ENCODE measurements at places on chromosomes 4 and X.

DNA sequence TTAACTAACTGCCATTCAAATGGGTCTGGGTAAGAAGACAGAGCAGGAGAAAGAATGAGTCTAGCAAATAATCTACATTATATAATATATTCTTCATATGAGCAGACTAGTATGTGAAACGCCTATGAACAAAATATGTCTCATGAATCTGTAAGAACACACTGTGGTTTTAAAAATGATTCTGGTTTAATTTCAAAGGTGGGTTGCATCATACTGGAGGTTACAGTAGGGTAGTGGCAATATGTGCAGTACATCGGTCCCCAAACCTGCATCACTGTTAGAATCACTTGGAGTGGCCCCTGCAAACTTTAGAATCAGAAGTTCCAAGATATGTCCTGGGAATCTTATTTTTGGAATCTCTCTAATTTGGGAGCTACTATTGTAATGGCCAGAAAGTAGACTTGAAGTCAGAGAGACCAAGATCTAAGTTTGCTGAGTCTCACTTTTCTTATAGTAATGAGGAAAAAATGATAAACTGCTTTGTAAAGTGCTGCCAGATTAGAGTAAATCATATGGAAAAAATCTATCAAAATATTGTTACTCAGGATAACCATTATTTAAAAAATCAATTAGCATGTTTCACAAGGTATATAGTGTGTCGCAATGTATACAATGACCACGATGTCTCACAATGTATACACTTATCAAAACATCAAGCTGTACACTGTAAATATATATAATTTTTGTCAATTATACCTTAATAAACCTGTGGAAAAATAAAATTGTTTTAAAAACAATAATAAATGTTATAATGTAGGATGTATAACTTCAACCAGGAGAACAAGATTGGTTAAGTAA lies 37.9 kb upstream of the ARSJ start:
- DNase-seq, result no peak

GRCh38 chrX:40671126-40671525 lies 23.8 kb upstream of the CXorf38 start:
- no peak for DNase-seq

DNA sequence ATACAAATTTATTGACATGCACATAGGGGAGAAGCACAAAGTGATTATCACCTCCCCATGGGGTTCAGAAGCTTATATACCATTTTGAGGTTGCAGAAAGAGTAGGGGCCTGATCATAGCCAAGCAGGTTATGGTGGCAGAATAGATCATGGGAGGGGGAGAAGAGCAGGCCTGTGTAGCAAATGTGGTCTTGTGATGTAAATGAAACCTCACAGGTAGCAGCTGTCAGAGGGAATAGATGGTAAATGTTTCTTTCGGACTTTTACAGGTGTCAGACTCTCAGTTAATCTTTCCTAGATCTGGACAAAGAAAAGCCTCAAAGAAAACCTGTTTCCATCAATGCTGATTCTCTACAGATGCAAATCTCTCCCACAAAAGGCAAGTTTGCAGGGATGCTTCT lies 84.4 kb downstream of the CFAP299 start:
- DNase-seq, result no peak

GRCh38 chr4:46955601-46956000 lies 37.8 kb downstream of the GABRA4 start:
- no peak for DNase-seq

DNA sequence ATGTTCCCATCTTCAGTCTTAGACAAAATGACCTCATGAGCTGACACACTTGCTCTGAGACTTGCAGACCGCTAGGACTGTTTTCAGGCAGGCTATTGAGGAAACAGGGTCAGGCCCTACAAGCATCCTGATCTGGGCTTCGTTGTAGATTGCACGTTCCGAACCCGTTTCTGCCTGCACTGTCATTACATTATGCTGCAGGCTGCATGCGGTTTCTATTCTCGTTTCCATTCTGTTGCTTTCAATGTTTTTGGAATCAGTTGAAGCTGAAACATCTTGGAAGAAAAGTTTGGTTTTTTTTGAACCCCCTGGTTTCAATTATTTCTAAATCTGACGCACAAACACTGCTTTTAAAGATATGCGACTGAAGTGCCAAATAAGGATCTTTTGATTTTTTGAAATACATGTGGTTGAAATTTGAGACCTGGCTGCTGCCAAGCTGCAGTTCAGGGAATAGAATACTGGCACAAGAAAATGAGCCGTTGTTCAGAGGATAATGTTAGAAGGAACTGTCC lies 716.1 kb upstream of the INTU start:
- DNase-seq, result peak; percentile 56

DNA sequence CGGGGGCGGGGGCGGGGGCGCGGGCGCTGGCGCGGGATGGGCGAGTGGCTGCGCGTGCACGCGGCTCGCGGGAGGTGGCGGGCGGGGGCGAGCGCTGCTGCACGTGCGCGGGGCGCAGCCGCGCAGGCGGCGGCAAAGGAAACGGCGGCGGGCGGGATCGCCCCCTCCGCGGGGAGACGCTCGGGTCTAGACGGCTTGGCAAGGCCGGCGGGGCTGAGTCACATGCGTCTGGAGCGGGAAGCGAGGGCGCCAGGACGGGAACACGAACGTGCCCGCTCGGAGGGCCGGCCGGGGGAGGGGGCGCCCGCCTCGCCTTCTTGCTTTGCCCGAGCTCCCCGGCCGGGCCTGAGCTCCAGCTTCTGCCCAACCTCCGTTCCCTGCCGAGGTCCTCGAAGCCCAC lies 4.3 kb upstream of the HAUS7 start:
- DNase-seq, result peak; percentile 67

- DNase-seq, result no peak
Measured at GRCh38 chrX:2521927-2522386, 21.2 kb upstream of the DHRSX start.

DNA sequence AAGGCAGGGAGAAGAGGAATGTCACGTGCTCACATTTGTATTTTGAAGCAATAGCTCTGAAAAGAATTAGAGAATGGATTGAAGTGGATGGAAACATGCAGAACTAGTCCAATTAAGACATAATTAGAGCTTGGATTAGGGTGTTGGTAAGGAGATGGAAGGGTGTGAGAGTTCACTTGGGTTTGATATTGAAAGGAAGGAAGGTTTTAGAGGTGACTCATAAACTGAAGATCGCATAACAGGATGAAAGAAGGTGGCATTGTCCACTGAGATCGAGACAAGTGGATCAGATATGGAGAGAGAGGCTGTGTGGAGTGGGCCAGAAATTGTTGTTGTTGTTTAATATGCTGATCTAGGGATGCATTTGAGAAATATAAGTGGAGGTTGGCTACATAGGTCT lies 244.0 kb upstream of the SMIM31 start:
- DNase-seq, result no peak

- no peak for DNase-seq
Measured at GRCh38 chr4:180675359-180675650, 1567.9 kb upstream of the TENM3 start.

GRCh38 chr4:113513382-113513781 lies 248.2 kb downstream of the CAMK2D start:
- DNase-seq, result no peak

- no peak for DNase-seq
Measured at GRCh38 chr4:41285864-41286235, 29.1 kb downstream of the UCHL1 start.

DNA sequence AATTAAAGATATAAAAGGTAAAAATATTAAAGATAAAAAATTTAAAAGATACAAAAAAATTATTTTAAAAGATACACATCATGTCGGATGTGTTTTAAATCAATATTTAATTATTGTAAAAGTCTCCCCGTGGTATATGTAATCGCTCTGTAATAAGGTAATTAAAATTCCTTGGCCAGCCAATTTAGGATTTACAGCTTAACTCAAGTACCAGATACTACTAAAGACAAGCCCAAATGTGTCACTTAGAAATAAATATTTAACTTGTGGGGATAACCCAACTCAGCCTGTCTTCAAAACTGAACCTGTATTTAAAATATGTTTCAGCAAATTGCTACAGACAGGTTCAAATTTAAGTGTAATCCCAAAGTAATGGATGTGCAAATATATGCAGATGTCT lies 56.0 kb downstream of the GPR82 start:
- DNase-seq, result no peak

All from AG20443 (cell line).